Left lung (tissue), 14 donors: ENCODE measurements at places on chromosomes 2 and 18. TPM values are rescaled to one million over a fixed set of nuclear protein-coding genes. Genes with fewer than 3 reads are reported as not detected.

The GPC1 gene
- polyA plus RNA-seq, result 46.7 TPM

- DNase-seq, result no peak
Observed at GRCh38 chr2:170576296-170576695, 138.8 kb upstream of the SP5 start.

GRCh38 chr2:118032169-118033013 is 18.5 kb upstream of the CCDC93 start:
- no peak for DNase-seq

GRCh38 chr18:42530276-42530675 is 575.2 kb downstream of the PIK3C3 start:
- DNase-seq, result no peak

- no peak for DNase-seq
Observed at GRCh38 chr2:196702641-196703040, 63.1 kb downstream of the CCDC150 start.

GRCh38 chr18:3874125-3874524 is 424.2 kb downstream of the TGIF1 start:
- DNase-seq, result peak; percentile 16

The PLEK gene
- 12.8 TPM for polyA plus RNA-seq
